CD4-positive, alpha-beta T cell treated with Interleukin-21 for 1 hour (primary cell): ENCODE measurements at places on chromosomes 7 and 10.

DNA sequence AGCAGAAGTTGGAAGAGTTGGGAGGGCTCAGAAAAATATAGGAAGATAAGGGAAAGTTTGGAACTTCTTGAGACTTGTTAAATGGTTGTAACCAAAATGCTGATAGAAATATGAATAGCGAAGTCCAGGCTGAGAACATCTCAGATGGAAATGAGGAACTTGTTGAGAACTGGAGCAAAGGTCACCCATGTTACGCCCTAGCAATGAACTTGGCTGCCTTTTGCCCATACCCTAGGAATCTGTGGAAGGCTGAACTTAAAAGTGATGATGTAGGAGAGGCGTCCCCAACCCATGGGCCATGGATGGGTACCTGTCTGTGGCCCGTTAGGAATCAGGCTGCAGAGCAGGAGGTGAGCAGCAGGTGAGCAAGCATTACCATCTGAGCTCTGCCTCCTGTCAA is 347.8 kb downstream of the ARL4A start:
- no peak for DNase-seq

DNA sequence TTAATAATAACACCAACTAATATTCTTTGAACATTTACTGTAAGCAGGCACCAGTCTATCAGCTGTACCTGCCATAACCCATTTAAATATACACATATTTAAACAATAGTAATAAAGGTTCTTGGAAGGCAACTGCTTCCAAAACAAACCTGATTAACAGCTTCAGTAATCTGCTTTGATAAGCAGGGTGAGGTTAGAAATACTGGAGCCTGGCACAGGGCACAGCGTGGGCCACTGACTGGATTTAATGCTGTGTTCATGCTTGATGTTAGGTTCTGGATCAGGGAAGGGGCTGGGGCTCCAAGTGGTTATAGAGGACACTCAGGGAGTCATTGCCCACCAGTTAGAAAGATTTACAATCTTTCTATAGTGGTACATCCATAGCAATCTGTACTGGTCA is 10.9 kb upstream of the C10orf120 start:
- DNase-seq = no peak

GRCh38 chr7:69691327-69691726 is 93.1 kb downstream of the AUTS2 start:
- no peak for DNase-seq

- no peak for DNase-seq
Measured at GRCh38 chr7:75985518-75986146, 8.8 kb downstream of the TMEM120A start.

DNA sequence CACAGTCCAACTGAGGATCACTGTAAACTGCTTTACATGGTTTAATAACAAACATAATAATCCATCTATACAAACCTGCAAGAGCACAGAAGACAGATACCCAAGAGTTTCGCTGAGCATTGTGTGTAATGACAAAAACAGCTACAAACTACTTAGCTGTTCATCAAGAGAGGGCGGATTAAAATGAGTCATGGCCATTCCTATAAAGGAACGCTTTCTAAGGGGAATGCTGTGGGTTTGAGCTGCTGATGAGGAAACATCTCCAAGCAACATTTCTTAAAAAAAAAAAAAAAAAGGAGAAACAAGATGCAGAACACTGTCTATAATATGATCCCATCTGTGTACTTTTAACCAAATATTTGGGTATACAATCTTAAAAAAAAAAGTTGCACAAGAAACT is 33.8 kb downstream of the VOPP1 start:
- DNase-seq = no peak
